ENCODE measurements at places on chromosomes 7 and 10.
A peak's percentile ranks its signal among the peaks of the same experiment; 100 is the strongest.

DNA sequence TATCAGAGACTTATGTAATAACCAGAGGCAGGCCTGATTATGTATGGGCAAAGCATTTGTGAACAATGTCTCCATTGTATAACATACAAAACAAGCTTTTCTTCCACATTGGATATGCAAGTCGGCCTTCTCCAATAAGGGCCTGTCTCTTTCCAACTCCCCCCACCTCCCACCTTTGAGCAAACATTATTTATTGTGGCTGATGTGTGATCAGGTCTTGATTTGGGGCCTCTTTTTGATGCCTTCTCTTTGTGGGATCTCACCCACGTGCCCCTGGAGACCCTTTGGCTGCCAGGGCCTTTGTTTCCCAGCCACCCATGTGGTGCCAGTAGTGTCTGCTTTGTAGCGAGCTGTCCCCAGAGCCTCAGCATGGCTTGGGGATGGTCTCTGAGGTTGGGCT lies 53.0 kb downstream of the TCF7L2 start:
- peak; percentile 89 for DNase-seq

GRCh38 chr7:135808206-135808605 lies 59.6 kb upstream of the FAM180A start:
- peak; percentile 54 for DNase-seq

GRCh38 chr7:66500087-66500486 lies 128.6 kb upstream of the KCTD7 start:
- DNase-seq, result no peak

GRCh38 chr10:107986571-107986970 lies 822.1 kb upstream of the SORCS1 start:
- no peak for DNase-seq

GRCh38 chr10:114547514-114547913 lies 110.6 kb downstream of the ABLIM1 start:
- DNase-seq, result no peak

GRCh38 chr7:35848725-35849124 lies 47.9 kb downstream of the SEPTIN7 start:
- DNase-seq, result no peak

GRCh38 chr7:133023370-133024071 lies 58.4 kb downstream of the CHCHD3 start:
- DNase-seq, result no peak

GRCh38 chr10:127013211-127013656 lies 108.0 kb downstream of the DOCK1 start:
- no peak for DNase-seq

DNA sequence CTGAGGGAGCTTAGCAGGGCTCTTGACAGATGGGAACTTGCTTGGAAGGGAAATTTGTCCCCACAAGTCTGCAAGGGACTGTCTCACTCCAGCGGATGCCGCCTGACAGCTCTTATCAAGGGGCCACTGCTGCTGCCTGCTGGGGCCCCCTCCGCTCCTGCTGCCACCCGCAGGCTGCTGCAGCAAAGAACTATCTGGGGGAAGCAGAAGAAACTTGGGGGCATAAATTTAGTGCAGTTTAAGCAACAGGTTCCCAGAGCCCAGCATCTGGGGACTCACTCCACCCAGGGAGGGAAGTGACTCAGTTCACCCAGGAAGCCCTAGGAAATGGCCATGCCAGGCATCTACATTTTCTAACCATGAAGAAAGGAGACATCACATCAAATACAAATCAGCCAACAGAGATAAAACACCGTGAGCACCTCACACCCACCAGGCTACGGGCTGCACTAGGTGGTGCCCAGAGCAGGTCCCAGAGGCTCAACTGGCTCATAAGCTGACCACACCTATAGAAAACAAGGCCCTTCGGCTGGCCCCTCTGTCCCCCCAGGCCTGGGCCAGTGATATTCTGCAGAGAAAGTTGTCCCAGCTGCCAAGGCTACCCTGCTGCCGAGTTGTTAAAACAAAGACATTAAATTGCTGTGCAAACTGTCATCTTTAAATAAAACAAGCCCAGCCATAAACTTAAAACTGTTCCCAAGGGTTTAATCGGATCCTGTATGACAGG lies 3.7 kb downstream of the RGS10 start:
- DNase-seq, result no peak

- DNase-seq, result peak; percentile 84
Measured at GRCh38 chr7:92761391-92762097, 74.8 kb downstream of the CDK6 start.

- DNase-seq, result no peak
Measured at GRCh38 chr7:103446049-103446520, at the start of gene SLC26A5. SLC26A5 (minus strand) TSS chr7:103446207; CDS start chr7:103421514, 24,693 bp downstream.

- no peak for DNase-seq
Measured at GRCh38 chr7:134176037-134176350, 48.9 kb downstream of the LRGUK start.

DNA sequence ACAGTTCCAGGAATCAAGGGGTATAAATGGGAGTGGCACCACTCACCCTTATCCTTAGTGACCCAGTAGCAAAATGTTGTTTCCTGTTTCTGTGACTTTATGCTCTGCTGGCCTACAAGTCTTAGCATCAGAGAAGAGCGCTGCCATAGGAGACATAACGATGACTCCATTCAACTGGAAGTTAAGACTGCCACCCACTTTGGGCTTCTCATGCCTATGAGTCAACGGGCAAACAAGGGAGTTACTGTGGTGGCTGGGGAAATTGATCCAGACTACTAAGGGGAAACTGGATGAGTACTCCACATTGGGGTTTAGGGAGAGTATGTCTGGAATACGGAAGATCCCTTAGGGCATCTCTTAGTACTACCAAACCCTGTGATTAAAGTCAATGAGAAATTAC lies 40.6 kb upstream of the PIK3CG start:
- no peak for DNase-seq

- DNase-seq, result no peak
Measured at GRCh38 chr10:77253147-77253545, 384.5 kb downstream of the KCNMA1 start.

DNA sequence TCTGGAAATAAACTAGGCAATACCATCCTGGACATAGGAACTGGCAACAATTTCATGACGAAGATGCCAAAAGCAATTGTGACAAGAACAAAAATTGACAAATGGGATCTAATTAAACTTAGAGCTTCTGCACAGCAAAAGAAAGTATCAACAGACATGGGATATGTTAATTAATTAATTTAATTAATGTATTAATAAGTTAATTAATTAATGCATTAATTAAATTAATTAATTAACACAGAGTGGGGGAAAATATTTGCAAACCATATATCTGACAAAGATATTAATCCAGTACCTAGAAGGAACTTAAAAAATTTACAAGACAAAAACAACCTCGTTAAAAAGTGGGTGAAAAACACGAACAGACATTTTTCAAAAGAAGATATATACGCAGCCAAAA lies 83.6 kb downstream of the GCC1 start:
- DNase-seq, result no peak

- DNase-seq, result no peak
Measured at GRCh38 chr7:139127648-139128047, 18.1 kb upstream of the ZC3HAV1 start.

DNA sequence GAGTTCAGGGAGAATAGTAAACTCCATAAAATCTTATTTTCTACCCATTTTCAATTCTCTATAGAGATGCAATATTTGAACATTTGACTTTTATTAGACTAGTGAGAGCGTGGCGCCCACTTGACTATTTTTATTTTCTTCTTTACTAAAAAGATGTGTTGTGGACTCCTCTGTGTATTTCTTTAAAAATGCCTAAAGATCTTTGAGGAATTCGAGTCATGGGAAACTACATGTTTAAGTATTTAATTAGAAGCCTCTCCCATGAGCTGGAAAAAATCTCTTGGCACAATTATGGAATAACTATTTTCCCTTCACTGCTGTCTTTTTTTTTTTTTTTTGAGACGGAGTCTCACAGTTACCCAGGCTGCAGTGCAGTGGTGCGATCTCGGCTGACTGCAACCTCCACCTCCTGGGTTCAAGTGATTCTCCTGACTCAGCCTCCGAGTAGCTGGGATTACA lies 124.2 kb downstream of the ARHGAP12 start:
- no peak for DNase-seq

DNA sequence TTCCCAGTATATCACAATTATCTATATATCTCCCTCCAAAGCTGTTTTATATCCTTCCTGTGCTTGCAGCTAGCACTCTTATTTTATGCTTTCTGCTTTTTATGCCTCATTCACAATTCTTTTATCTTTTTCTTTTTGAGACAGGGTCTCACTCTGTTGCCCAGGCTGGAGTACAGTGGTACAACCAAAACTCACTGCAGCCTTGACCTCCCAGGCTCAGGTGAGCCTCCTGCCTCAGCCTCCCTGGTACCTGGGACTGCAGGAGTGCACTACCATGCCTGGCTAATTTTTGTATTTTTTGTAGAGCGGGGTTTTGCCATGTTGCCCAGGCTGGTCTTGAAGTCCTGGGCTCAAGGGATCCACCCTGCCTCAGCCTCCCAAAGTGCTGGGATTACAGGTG lies 5.7 kb downstream of the C7orf25 start:
- no peak for DNase-seq

- DNase-seq, result no peak
Measured at GRCh38 chr7:137696376-137696775, 150.4 kb downstream of the DGKI start.

DNA sequence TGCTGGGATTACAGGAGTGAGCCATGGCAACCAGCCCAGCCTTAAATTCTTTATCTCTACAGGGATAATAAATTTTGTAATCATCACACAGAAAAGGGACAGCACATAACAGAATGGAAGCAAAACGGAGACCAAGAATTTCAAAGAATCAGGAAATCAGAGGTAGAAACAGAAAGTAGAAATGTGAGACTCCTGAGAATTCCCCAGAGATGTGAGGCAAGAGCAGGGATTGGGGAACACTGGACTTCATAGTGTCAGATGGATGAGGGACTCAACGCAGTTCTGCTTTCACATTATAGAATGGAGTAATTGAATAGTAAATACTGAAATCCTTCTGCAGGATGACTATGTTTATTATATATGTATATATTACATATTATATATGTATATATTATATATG lies 52.5 kb upstream of the MPP7 start:
- DNase-seq, result no peak

DNA sequence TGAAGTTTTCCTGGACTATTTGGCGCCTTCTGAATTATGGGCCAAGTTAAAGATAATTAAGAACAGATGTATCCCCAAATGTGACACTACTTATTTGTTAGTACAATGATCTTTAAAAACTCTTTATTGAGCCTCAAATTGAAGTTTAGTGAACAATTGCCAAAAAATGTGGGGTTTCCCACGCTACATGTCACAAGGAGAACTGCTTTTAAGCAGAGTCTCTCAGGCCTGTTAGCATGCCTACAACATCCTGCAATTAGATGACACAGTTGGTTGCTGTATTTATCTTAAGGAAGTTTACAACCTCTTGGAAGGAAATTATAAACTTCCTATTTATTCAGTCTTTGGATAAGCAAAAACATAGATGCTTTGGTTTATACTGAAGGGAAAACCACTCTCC lies 733.0 kb downstream of the TNS3 start:
- DNase-seq, result no peak

GRCh38 chr7:6221340-6222319 lies 50.8 kb downstream of the CYTH3 start:
- no peak for DNase-seq

GRCh38 chr7:90760892-90761291 lies 164.8 kb downstream of the CDK14 start:
- DNase-seq, result no peak

DNA sequence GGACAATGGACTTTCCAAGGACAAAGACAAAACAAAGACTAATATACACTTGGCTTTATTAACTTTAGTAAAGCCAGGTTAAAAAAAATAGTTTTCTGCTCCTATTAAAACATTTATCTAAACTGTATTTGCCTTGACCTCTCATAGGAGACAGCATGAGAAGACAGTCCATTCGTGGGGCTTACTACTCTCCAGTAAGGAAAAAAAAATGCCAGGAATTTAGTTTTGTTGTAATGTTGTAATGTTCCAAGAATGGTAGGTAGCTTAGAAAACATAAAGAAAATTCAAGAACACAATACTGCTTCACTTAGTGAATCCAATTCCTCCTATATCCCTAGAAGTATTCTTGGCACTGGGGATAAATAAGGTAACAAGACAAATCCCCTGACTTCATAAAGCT lies 81.7 kb downstream of the KMT2C start:
- DNase-seq, result no peak

DNA sequence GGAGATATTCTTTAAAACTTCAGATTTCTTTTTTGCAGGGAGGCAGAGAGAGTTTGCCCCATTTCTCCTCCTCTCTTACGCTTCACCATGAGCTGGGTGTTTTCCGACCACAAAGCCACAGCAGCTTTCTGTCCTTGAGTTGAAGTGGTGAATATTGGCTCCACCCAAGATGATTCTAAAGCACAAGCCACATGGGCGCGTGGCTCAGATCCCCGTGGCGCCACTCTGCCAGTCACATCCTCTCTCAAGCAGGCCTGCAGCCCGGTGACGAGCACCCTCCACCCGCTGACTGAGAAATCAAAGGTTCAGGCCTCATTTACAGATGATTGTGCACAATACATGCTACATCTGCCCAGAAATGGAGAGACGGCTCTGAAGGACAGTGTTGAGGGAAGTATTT lies 27.6 kb upstream of the RNF32 start:
- no peak for DNase-seq

- DNase-seq, result no peak
Measured at GRCh38 chr10:16440396-16441133, 3.8 kb downstream of the PTER start.

DNA sequence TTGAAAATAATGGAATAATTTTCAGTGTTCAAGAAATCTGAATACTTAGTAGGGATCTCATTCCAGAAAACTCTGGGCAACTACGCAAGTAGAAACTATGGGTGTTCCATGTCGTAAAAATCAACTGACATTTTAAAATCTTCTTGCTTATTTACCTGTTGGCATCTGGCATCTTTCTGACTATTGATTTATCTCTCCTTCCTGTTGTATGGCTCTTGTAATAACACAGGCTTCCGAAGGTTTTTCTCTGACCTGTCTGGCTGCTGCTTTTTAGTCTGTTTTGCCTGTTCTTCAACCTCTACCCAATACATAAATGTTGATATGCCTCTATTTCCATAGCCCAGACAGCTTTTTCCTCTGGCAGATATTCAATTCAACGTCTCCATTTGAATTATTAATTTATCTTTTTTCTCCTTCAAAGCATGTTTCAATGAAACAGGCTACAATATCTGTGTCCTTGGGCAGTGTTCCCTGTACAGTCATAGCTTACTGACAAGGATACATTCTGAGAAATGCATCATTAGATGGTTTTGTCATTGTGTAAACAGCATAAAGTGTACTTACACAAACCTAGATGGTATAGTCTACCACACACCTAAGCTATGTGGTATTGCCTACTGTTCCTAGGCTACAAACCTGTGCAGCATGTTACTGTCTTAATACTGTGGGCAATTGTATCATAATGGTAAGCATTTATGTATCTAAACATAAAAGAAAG lies 105.9 kb upstream of the ETV1 start:
- DNase-seq, result no peak

- DNase-seq, result no peak
Measured at GRCh38 chr7:135186841-135187253, 16.3 kb upstream of the CYREN start.

DNA sequence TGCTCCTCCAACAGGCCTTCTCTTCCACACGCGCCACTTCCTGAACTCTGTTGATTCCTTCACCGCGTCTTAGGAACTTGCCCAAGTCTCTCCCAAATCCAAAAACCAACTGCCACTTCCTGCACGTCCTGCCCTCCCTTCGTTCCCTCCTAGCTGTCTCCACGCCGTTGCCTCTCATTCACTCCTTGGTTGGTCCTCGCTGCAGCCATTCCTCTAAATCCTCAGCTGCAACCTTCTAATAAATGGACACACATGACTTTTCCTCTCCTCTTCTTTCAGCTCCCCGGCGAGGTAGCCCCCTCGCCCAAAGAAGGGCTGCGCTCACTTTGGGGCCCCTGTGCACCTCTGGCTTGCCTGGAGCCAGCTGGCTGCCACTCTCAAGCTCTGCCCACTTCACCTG lies 110.2 kb downstream of the XRCC2 start:
- no peak for DNase-seq
